Activated T-helper 9 cell treated with anti-CD3 and anti-CD28 coated beads, Interleukin-2, amount 50 U/mL, for 16 hours (primary cell): ENCODE measurements at places on chromosomes 13 and 19.

GRCh38 chr19:45153339-45154063 is 7.3 kb downstream of the NKPD1 start:
- no peak for DNase-seq

- no peak for DNase-seq
Measured at GRCh38 chr13:110433014-110433413, 125.9 kb downstream of the COL4A2 start.

DNA sequence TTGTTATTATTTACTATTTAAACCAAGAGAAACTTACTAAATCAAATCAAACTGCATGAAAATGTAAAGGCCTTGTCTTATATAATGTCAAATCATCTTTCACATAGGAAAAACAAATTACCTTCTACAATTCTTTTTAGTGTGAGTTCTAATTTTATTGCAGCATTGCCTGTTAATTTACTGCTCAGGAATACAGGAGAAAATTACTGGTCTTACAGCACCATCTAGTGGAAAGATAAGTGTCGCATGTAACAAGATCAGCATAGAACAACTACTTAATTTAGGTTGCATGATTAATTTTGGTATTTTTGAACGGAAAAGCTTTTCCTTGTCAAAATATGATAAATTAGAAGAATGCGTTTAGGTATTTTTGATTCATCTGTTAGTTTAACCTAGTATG is 502.7 kb downstream of the UQCRFS1 start:
- DNase-seq: no peak

DNA sequence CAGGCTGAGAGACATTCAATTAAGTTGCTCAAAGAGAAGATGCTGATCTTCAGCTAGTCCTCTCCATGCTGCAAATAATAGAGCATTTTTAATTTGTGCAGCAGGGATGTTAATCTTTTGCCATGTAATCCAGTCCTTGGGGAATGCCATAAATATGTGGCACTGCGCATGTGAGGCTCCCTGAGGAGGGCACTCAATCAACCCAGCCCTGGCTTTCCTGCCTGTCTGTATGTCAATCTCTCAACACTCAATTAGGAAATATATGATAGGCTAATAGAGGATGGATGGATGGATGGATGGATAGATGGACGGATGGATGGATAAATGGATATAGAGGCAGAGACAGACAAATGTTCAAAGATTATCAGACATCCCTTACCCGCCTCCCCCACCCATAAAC is 31.6 kb upstream of the POP4 start:
- no peak for DNase-seq

DNA sequence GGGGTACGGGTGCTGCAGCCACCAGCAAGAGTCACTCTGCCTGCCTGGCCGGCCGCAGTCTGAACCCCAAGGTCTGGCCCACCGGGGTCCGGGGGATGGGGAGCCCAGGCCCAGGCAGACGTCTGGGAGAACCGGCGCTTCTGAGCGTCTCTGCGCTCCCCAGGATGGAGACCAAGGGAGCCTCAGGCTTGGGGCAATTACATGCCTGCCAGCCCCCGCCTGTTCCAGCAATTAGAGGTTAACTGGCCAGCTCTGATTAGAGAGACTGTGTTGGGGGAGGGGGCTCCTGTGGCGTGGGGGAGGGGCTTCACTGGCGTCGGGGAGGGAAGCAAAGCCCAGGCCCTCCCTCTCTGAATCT is 11.9 kb downstream of the MEIS3 start:
- DNase-seq: no peak

- DNase-seq: no peak
Measured at GRCh38 chr19:30587869-30588268, 215.7 kb downstream of the ZNF536 start.
